HAP-1 (cell line): ENCODE measurements at places on chromosomes 7 and 10.

DNA sequence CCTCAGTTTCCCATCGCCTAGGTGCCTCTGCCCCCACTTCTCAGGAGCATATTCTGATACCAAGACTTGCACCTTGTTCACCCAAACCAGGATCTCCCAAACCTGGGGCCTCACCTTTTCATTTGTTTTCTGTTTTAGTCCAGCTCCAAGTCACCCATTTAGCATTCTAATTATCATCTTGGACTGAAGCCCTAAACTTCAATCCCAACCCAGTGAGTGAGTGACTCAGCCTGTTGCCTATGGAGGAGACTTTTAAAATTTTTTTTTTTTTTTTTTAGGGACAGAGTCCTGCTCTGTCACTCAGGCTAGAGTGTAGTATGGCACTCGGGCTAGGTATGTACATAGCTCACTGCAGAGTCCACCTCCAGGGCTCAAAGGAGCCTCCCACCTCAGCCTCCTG, 378.9 kb upstream of the AUTS2 start:
- no peak for DNase-seq

DNA sequence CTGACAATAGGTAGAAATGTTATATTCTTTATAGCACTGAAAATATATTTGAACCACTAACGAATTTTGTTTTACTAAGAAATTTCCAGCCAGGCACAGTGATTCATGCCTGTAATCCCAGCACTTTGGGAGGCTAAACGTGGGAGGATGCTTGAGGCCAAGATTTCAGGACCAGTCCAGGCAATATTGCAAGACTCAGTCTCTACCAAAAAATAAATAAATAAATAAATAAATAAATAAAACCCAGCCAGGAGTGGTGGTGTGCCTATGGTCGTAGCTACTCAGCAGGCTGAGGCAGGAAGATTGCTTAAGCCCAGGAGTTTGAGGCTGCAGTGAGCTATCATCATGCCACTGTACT, 39.8 kb downstream of the PIP4K2A start:
- no peak for DNase-seq

DNA sequence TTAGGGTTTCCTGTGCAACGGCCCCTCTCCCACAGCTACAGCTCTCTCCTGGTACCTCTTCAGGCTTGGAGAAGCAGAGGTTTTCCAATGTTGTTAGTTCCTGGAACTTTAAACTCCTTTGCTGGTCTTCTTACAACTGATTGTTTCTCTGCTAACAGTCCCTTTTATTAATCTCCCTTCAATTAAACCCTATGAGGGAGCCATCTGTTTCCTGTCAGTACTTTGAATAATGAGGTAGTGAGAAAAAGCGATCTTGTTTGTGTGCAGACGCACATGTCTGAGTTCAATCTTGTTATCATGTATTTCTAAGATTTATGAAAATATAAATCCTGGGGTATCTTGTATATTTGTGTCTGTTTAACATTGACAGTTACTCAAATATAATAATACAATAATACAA, 102.4 kb downstream of the MDFIC start:
- DNase-seq, result no peak

DNA sequence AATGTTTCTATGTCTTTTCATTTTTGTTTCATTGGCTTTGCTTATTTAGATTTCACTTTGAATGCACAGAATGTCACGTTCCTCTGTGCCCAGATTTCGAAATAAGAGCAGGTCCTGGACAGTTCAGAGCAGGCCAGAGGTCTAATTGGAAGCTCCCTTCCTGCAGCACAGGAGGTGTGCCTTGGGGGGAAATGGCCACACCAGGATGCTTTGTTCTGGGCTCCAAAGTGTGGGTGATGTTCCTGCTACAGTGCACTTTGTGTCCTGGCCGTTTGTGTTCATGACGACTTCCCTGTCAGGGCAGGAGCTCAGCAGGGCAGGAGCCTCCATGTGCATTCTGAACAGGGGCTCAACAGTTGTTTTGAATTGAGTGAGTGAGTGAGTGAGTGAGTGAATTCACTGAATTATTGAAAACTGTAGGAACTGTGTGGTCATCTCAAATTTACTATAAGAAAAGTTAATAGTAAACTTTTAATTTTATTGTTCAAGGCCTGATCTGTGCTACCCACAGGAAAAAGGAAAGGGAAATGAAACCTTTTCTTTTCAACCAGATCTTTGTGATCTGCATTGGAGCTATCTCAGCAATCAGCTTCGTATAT, 109.5 kb upstream of the GJD4 start:
- DNase-seq, result no peak

DNA sequence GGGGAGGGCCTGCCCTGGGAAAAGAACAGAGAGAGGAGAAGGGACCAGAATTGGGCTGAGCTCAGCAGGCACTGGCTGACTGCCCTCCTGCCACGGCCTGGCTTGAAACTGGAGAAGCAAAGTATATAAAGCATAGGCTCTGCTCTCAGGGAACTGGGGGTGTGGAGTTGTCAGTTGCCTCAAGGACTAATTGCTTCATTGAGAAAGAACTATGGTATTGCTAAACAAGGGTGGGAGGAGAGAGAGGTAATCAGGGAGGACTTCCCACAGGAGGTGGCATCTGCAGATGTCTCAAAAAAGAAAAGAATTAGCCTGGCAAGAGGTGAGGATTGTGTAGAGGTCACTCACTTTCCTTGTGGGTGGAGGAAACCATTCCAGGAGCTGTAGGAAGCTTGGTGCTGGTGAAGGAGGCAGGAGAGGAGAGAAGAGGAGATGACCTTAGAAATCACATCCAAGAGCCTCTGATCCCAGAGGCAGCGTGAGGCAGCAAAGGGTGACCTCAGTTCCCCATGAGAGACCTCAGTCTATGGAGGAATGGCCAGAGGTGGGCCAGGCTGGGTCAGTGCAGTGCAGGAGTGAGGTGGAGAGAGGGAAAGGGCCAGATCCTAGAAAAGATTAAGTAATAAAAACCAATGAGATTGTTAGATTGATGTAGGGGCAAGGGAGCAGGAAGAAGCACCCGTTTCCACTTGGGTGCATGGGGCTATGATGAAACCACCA, 2.4 kb downstream of the PILRB start:
- no peak for DNase-seq

GRCh38 chr10:124654686-124655085, 89.5 kb downstream of the FAM53B start:
- DNase-seq, result no peak

GRCh38 chr10:22740180-22740579, 25.8 kb upstream of the PIP4K2A start:
- DNase-seq, result no peak

GRCh38 chr10:11149807-11150141, 132.1 kb downstream of the CELF2 start:
- DNase-seq, result no peak

- peak; percentile 96 for DNase-seq
Measured at GRCh38 chr7:47327698-47328391, 254.1 kb downstream of the TNS3 start.

- DNase-seq, result no peak
Measured at GRCh38 chr7:7219216-7219615, 36.9 kb downstream of the C1GALT1 start.

- peak; percentile 87 for DNase-seq
Measured at GRCh38 chr7:106659963-106660861, 746 bp downstream of the CCDC71L start.

DNA sequence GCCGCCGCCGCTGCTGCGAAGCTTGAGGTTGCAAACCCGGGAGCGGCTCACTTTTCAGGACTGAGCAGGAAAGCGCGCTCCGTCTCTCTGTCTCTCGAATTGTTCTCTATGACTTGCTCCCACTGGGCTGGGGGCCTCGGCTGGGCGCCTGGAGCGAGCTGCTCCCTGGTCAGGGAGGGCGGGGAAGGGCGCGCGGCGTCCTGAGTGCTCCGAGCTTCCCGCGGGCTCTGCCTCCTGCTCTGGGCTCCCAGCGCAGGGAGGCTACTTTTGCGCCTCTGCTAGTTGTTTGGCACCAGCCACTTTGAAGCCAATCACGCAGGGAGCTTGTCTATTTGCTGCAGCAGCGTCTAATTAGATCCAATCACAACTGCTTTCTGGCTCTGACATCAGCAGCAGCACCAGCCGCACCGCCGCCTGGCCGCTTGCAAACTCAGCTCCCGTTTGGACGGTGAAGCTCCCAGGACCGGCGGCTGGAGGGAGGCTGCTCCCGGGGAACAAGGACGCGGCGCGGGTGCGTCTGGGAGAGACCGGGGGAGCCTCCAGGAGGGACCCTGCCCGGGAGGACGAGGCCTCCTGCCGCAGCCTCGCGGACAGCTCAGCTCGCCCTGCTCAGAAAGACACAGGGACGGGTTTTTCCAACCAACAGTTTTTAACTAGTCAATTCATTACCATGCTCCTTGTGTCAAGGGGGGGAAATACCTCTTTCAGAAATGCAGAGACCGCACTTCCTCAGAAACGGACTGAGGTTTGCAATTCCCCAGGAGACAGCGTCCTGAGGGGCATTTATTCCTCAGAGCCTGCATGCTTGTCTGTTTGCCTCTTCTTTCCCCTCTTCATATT, at the start of gene ADARB2:
TSS of gene ADARB2 (minus strand) at position 304 of the 840 bp plus-strand sequence.
- no peak for DNase-seq

DNA sequence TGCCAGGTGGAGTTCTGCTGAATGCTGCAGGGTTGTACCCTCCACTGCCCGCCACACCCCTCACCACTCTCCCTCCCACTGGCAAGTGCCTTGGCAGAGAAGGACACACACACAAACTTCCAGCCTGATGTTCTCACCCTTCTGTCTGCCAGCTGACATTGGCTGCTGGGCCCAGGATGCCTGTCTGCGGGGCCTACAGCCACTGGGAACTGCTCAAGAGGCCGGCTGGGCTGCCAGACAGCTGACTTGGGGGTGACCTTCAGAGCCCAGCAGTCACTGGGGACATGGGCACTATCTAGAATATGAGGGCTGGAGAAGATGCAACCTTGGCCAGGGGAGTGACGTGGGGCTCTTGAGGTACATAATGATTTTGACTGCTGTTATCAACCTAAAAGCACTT, 157.1 kb downstream of the SH3PXD2A start:
- no peak for DNase-seq

- no peak for DNase-seq
Measured at GRCh38 chr10:98302741-98303365, 34.9 kb upstream of the LOXL4 start.

GRCh38 chr7:28041508-28042314, 138.9 kb downstream of the JAZF1 start:
- no peak for DNase-seq

DNA sequence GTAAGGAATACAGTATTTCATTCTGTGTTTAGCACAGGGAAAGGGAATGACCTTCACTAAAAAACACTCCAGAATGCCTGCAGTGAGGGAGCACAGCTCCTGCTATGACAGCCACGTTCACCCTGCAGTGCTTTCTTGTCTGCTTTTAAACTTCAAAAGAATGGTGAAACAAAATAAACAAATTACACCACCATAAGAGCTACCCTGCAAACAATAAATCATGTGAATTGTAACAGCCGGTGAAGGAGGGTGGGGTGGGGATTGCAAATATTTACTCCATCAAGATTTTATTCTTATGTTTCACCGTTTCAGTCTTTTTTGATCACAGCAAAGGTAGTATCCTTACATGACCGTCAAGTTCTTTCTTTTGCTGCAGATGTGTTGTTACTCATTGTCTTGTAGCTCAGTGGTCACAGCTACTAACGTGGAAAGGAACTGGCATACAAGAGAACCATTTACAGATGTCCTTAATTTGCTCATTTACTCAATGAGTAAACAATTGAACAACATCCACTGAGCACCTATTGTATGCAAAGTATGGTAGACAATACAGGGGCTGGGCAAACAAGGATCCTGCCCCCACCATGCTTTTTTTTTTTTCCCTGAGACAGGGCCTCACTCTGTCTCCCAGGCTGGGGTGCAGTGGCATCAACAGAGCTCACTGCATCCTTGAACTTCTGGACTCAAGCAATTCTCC, 4.1 kb upstream of the CHN2 start:
- DNase-seq, result no peak

- DNase-seq, result no peak
Measured at GRCh38 chr7:24192053-24192452, 91.9 kb upstream of the NPY start.

DNA sequence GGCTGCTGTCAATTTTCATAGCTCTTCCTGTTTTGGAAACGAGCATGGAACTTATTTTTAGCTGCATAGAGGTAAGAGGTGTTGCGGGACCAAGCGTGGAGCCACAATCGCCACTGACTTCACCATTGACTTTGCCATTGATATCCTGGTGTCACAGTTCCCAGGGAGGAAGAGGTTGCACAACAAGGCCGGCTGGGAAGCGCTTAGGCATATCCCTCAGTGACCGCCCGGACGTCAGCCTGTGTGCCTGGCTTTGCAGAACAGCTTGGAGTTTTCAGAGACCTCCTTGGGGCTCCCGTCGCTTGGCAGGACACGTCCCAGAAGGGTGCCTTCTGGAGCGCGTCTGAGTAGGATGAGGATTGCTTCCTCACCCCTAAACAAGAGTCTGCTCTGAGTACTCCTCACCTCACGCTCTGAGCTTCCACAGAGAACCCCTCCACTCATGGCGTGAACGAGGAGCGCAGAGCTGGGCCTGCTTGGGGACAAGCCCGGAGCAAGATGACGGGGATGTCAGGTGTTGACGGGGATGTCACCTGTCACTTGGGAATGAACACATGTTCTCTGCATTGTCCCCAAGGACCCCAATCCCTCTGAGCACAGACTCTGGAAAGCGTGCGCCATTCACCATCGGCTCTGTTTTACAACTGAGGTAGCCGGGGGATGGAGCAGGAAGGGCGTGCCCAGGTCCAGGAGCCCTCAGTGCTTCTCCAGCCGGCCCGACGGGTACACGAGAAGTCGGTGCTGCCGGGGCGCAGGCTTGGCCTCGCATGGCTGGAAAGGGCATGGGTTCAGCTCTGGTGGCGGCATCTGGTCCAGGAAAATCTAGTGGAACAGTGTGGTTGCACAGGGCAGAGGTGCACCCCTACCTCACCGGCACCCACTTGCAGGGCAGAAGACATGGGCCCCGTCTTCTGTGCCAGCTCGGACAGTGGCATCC, 192.3 kb upstream of the SHH start:
- DNase-seq, result no peak

DNA sequence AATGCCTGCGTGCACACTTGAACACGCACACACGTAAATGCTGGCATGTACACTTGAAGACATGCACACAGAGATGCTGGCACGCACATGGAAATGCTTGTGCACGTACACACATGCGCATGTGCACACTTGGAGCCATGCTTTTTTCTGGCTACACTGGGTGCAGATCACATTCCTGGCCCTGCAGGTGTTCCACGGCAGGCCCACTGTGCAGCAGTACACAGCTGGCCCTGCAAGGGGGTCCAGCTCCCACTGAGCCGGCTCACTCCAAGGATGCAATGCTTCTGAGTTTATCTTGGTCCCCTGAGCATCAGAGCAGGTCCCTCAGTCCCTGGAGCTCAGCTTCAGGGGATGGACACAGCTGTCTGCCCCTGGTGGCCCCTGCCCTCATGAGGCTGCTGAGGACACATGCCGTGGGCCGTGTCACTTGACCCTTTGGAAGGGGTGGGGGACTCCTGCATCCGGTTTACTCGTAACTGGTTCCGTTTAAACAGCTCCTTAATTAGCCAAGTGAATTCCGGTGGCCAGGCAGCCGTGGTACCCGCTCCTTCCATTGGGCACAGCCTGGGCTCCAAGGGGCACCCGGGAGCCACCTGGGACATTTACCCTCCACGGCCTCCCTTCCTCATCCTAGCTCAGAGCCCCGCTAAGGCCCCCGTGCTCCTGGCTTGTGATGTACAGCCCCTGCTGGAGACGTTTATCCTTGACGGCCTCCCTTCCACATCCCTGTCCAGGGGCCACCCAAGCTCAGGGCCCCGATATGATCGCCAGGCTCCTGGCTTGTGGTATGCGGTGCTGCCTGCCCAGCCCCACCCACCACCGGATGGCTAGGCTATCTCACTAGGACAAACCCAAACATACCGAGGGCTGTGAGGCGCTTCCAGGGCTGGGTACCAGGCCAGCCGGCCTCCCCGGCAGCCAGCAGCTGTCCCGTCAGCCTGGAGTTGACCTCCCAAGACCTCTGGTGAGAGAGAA, 39.5 kb upstream of the DPYSL4 start:
- no peak for DNase-seq

- no peak for DNase-seq
Measured at GRCh38 chr7:51310131-51310583, 6.5 kb downstream of the COBL start.
